CD4-positive, CD25-positive, alpha-beta regulatory T cell (primary cell): ENCODE measurements at places on chromosomes 4 and X.
A peak's percentile ranks its signal among the peaks of the same experiment; 100 is the strongest.

DNA sequence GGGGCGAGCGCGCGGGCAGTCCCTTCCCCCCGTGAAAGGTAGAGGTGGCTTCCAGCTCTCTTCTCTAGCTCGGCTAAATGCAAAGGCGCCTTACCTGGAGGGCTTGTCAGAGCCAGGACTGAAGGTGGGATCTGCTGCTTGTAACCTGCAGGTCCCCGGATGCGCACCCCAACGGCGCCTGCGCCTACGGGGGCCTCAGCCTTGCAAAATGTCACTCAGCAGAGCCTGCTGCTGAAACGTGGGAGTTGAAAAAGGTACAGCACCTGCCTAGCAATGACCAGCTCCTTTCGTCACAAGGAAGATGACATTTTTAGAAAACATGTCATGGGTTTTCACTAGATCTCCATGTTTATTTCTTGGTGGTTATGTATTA, 583 bp downstream of the ABHD18 start:
- DNase-seq: peak; percentile 79

DNA sequence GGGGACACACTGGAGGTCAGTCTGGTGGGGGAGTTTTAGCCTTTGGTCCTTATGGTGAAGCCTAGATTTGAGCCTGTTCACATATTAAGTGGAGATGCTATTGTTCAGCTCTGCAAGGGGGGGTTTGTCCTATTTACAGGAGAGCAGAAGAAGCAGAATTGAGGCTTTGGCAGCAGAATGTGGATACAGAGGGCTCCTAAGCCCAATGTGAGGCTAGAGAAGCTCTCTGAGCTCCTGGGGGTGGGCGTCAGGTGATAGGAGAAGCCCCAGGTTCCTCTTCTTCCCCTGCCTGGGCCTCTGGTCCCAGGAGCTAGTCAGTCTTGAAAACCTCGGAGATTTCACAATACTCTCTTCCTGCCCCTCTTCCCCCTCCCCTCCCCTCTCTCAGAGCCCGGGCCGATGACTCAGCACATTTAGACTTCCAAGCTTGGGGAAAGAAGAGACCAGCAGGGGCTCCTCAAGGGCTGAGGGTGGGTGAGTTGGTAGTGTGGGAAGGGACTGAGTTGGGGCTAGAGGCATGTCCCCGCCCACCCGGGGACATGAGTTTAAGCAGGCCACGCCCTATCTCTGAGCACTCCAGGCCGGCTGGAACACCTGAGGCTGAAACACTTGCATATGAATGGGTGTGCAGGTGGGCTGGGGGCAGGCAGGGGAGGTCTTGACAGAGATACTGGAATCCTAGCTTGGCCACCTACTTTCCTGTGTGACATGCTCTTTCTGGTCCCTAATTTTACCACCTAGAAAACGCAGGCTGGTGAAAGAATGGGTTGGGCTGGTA, 3.4 kb downstream of the TFE3 start:
- peak; percentile 30 for DNase-seq

GRCh38 chrX:68196939-68197791, 236.1 kb downstream of the OPHN1 start:
- DNase-seq: peak; percentile 26

DNA sequence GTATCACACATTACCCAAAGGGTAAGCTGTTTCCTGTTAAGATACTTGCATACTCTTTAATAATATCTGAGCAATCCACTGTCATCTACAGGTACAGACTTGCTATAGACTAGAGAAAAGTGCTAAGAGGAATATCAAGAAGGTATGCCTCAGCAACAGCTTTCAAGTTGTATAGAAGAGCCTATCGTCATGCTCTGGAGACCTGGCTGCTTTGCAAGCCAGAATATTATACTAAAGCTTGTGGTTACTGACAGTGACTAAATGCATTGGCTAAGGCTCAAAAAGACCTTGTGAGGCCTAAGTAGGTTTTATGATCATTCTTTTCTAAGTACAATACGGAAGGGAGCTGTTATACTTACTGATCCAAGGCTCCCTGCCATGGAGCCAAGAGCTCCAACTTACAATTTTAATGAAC, 11.3 kb downstream of the LAMP2 start:
- DNase-seq: no peak

DNA sequence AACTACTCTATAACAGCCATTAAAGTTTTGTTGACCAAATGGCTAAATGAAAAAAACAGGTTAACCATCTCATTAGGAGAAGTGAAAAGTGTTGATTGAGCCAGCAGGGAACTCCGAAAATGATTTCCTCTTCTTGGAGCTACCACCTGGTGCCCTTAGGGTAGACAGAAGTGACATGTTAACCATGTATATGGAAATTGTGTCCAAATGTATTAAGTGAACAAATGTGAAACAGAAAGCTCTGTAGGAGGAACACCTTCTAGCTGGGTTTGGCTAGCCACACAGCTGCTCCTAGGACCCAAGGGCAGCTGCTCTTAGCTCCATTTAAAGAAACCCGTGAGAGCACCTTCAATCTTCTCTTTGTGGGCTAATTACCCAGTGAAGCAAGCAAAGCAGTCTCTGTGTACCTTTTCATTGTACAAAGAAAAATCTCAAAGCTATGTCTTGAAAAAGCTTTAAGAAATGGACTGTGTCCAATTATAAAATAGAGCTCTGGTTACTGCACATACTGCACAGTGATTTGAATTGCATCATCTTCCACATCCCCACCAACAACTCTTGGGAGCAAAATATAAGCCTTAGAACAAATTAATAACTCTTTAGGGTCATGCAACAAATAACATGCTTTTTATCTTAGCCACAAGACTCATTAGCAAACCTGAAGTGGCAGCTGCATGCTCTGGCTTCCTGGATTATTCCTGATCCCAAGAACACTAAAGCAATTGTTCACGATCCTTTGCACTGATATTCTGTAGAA, 59.2 kb upstream of the PARM1 start:
- DNase-seq: no peak

DNA sequence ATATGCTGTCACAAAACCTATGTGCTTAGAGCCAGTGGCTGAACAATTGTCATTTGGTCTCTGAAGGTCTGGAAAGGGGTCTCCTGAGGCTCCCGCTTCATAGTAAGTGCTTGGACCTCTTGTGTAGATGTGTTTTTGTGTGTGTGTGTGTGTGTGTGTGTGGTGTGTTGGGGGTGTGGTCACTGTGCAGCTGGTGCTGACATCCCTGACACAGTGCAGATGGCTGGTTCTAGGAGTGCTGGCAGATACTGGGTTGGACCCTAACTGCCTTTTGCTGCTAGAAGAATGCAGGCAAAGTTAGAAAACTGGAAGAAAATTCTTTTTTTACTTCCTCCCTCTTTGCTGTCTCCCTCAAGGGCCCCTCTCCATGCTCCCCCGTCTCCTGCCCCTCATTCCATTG, 1872.6 kb downstream of the ARAP2 start:
- no peak for DNase-seq

DNA sequence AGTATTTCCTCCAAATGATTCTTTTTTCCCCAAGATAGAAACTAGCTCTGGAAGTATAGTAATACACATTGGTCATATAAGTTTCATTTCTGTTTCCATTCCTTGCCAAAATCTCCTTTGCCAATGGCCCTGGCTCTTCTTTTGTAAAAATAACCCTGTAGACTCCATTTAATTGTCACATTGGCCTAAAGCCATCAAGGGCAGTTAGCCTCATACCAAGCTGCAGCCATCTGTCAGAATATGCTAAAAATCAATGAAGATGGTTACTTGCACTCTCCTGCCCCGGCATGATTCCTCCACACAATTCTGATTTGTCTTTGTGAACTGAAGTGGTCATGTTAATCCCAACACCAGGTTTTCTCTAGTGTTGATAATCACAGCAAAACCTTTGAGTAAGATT, 380.5 kb downstream of the SH2D1A start:
- no peak for DNase-seq

GRCh38 chrX:9677098-9677739, 88.4 kb downstream of the GPR143 start:
- peak; percentile 35 for DNase-seq

DNA sequence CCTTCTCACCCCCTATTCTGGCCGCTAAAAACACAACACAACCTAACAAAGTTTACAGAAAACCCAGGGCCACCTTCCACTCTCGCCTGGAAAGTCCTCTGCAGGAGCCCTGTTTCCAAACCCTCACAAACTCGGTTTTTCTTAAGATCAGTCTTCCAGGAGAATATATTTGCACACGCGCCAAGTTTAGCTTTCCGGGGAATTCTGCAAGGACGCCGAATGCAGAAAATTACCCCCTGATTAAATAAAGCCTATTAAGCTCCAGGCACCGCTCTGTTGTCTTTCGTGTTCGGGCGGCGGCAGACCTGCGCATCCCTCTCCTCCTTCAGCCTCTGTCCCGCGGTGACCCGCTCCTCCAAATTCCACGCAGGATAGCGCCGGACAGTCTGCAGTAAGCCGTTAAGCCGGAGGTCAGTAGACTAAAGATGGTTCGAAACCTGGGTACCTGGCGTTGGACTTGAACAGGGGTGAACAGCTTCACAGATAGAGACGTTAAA, 5.0 kb downstream of the MSX1 start:
- no peak for DNase-seq

- no peak for DNase-seq
Measured at GRCh38 chr4:185656467-185656931, 121.2 kb upstream of the PDLIM3 start.

GRCh38 chr4:121034017-121034416, 38.3 kb downstream of the NDNF start:
- no peak for DNase-seq

DNA sequence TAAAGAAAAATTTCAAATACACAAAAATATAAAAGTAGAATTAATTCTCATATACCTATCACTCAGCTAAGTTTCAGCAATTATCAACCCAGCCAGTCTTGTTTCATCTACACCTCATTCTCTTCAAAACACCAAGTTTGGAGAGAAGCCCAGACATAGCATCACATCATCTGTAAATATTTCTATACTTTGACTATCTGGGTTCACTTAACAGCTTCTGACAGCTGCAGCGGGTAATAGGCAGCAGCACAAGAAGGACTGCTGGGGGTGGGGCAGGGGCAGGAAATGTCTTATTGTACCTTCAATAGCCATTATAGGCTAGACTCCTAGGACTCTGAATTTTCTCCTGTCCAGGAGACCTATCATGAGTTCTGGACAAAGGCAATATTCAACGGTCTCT, 54.1 kb downstream of the PHF8 start:
- DNase-seq: no peak

DNA sequence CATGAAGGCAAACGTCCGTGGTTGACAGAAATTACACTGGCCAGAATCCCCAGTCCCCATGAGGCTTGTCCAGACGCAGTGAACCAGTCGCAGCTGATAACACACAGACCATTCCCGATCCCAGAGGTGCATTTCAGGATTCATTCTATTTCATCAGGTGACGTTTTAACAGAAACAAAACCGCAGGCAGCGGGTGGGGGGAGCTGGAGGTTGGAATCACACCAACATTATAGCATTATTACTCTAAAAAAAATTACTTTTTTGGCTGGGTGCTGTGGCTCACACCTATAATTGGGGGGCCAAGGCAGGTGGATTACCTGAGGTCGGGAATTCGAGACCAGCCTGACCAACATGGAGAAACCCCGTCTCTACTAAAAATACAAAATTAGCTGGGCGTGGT, 25.2 kb downstream of the NOP14 start:
- no peak for DNase-seq
